Left lung (tissue), 14 donors: ENCODE measurements at places on chromosomes 4 and X.

GRCh38 chr4:156576946-156577345 lies 394.7 kb downstream of the PDGFC start:
- DNase-seq = no peak
- no peak overlapping the region for H3K27ac ChIP-seq
- H3K4me1 ChIP-seq = no peaks in the 10 kb centered on the region
- H3K4me3 ChIP-seq = no peak overlapping the region
- H3K36me3 ChIP-seq = no peaks in the 10 kb centered on the region

DNA sequence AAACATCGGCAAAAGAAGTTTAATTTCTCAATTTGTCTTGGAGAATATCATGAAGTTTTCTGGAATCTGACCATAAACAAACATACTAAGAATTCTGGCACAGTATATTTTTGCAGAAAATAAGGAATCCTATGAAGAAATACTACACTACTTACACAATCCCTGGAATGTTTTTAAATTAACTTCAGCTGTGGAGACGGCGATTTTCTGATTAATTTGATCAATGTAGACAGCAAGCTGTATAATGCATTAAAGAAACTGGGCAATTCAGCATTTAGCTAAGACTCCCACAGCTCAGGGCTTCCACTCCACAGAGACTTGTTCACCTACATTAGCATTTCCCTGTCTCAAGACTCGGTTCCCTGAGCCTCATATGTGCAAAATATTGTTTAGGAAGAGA lies 12.2 kb downstream of the EGFL6 start:
- H3K27me3 ChIP-seq = no peaks in the 10 kb centered on the region
- no peaks in the 10 kb centered on the region for H3K36me3 ChIP-seq
- H3K4me3 ChIP-seq = no peak overlapping the region
- H3K27ac ChIP-seq = no peak overlapping the region

- no peak for DNase-seq
- H3K27ac ChIP-seq = no peak overlapping the region
- no peaks in the 10 kb centered on the region for H3K36me3 ChIP-seq
- no peaks in the 10 kb centered on the region for H3K27me3 ChIP-seq
Observed at GRCh38 chrX:80181079-80181478, 166.5 kb downstream of the TBX22 start.

DNA sequence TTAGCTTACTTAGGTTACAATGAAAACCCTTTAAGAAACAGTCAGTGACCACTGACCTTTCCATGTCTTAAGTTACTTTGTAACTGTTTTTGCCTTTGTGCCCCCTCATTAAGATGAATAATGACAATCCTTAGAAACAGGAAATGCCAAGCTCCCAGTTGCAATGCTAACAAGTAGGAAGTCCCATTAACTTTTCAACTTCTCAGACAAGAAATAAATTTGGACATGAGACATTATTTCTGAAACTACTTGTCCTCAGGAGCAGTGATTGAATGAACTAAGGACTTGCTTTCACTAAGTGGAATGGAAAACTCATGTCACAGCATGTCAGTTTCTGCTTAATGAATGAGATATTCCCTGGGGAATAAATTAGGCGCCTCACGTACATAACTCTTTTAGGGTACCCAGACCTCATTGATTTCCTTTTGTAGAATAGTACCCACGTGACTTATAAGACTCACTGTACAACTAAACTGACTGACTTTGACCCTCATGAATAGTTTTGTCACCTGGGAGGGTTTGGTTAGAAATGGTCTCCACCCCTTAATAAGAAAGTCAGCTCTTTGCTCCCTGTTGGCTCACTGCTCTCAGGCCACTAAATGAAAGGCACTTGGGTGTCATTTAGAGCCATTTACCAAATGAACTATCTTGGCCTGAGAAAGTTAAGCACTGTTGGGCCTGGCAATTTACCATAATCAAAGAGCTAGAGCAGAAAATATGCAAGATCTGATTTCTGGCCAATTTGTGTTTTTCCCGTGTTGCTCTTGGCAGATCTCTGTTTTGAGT lies 383.9 kb downstream of the RPA4 start:
- no peak overlapping the region for H3K4me3 ChIP-seq
- H3K4me1 ChIP-seq = no peaks in the 10 kb centered on the region
- H3K27ac ChIP-seq = no peak overlapping the region
- no peaks in the 10 kb centered on the region for H3K36me3 ChIP-seq

DNA sequence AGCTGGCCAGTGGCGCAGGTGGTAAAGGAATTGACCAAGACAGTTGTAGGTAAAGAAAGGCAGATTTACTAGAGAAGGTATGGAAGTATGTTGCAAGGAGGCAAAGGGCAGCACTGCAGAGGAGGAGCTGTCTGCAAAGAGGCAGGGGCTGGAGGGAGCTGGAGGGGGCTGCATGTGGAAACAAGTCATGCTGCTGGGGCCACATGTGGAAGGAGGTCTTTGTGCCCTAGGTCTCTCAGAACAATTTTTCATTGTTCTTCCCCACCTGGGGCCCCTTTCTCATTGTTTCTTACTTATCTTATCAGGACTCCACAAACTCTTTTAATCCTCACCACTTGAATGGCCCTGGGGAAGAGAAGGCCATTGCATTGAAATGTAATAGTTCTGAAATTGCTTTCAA lies 144.8 kb upstream of the PLAC1 start:
- H3K4me3 ChIP-seq = no peak overlapping the region
- DNase-seq = no peak
- H3K27ac ChIP-seq = no peak overlapping the region

DNA sequence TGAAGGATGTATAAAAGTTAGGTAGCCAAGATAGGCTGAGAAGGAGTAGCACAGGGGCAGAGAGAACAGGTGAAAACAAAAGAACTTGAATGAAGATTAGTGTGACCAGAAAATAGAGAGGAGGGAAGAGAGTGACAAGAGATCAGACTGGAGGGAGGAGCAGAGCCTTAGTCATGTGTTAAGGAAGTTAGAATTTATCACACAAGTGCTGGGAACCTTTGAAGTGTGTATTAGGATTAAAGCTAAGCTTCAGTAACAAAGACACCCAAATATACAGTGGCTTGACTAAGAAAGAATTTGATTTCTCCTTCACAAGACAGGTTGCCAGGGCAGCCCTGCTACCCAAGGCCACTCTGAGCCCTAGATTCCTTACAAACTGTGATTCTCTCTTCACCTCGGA lies 10.7 kb upstream of the CCDC149 start:
- no peaks in the 10 kb centered on the region for H3K4me1 ChIP-seq
- no peaks in the 10 kb centered on the region for H3K36me3 ChIP-seq
- H3K4me3 ChIP-seq = no peak overlapping the region
- no peak overlapping the region for H3K27ac ChIP-seq
- H3K27me3 ChIP-seq = no peaks in the 10 kb centered on the region
- no peak for DNase-seq

GRCh38 chr4:60619531-60620305 lies 580.4 kb upstream of the ADGRL3 start:
- no peak overlapping the region for H3K4me3 ChIP-seq
- H3K4me1 ChIP-seq = no peaks in the 10 kb centered on the region
- no peak for DNase-seq
- H3K27me3 ChIP-seq = no peaks in the 10 kb centered on the region

DNA sequence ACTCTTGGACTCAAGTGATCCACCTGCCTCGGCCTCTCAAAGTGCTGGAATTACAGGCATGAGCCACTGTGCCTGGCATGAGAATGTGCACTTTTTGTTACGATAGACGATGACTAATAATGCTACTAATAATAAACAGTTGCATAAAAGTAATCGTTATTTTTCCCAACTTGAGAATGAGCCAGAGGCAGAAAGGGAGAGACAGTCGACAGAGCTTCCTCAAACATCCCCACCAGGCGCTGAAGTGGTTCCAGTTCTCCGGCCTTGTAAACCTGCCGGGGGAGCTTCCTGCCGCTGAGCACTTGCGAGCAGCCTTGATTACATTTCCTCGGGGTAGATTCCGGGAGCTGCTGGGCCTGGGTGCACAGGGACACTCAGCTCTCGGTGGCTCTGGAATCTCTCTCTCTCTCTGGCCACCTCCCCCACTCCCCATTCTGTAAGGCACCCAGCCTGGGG lies 8.9 kb upstream of the HTRA3 start:
- DNase-seq = no peak
- no peaks in the 10 kb centered on the region for H3K27me3 ChIP-seq
- no peaks in the 10 kb centered on the region for H3K36me3 ChIP-seq
- peaks cover 22% of the 10 kb centered on the region for H3K4me1 ChIP-seq
- no peak overlapping the region for H3K27ac ChIP-seq
